ENCODE measurements at places on chromosomes 12 and 14.

- no peak for DNase-seq
Observed at GRCh38 chr12:82644896-82645295, 41.8 kb upstream of the TMTC2 start.

GRCh38 chr14:65756880-65757279, 344.4 kb downstream of the FUT8 start:
- no peak for DNase-seq

DNA sequence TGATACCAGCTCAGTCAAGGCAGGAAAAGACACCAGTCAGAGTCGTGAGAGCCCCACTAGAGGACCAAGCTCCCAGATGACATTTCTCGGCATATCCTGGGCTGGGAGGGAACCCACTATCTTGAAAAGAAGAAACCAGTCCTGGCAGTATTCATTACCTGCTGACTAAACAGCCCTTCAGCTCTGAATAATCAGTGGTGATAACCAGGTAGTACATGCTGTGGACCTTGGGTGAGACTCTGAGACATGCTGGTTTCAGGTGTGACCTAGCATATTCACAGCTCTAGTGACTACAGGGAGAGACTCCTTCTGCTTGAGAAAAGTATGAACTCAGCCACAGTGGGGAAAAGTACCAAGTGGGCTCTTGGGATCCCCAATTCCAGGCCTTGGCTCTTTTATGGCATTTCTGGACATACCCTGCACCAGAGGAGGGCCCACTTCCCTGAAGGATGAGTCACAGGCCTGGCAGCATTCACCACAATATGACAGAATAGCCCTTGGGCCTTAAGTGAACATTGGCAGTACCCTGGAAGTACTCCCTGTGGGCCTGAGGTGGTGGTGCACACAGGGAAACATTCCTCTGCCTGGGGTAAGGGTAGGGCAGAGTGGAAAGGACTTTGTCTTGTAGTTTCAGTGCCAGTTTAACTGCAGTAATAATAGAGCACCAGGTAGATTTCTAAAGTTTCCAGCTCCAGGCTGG, 82.6 kb upstream of the SLC38A4 start:
- no peak for DNase-seq

DNA sequence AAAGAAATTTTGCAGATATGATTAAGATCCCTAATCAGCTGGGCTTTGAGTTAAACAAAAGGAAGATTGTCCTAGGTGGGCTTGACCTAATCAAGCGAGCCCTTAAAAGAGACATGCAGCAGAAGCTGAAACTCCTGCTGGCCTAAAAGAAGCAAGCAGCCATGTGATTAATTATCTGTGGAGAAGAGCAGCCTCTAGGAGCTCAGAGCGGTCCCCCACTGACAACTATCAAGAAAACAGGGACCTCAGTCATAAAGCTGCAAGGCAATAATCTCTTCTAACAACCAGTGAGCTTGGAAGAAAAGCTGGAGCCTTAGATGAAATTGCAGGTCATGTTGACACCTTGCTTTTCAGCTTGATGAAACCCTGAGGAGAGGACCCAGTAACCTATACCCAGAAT, 288.9 kb upstream of the CLEC14A start:
- no peak for DNase-seq

DNA sequence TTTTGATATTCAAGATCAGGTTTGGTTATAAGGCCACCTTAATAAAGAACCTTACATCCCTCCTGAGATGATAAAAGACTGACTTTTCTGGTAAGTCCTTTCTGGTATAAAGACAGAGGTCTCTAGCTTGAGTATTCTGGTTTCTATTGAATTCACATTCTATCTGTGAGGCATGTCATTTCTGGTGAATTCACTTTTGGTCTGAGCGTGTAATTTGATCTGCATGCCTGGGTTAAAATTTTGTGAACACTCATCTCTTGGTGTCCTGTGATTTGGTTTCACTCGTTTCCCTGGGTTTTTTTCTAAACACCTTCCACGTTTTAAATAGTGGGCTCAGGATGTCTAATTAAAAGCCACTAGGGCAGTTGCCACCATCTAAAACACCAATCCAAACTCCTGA, 12.2 kb downstream of the EIF5 start:
- no peak for DNase-seq

GRCh38 chr14:60658909-60659585, 9.8 kb upstream of the SIX1 start:
- no peak for DNase-seq

- DNase-seq = no peak
Observed at GRCh38 chr12:42586268-42586667, 3.3 kb downstream of the PRICKLE1 start.

DNA sequence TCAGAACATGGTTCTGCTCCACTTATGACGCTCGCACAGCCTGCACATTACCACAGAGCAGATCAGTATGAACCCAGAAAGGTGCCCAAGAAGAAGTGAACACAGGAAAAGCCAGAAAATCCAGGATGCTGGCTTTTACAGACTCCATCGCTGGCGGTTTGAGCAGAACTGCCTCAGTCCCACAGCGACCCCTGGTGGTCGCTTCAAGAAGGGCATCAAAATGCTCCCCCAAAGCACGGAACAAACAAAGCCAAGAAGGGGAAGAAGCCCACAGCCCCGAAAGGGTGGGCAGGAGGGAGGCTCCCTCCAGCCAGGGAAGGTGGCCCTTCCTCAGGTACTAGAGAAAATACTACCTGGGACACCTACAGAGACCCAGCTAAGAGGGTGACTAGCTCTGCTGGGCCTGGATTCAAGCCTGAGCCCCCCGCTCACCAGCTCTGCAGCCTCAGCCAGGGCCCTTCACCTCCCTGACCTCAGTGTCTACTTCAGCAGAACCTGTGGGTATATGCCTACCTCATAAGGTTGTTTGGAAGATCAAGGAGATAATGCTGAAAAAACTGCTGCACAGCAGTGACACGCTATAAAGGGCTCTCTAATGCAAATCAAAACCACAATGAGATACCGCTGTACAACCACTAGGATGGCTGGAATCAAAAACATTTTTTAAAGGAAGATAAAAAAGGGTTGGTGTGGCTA, 98.1 kb downstream of the NCOR2 start:
- no peak for DNase-seq

- no peak for DNase-seq
Observed at GRCh38 chr12:65607401-65607841, 216.9 kb upstream of the HMGA2 start.

DNA sequence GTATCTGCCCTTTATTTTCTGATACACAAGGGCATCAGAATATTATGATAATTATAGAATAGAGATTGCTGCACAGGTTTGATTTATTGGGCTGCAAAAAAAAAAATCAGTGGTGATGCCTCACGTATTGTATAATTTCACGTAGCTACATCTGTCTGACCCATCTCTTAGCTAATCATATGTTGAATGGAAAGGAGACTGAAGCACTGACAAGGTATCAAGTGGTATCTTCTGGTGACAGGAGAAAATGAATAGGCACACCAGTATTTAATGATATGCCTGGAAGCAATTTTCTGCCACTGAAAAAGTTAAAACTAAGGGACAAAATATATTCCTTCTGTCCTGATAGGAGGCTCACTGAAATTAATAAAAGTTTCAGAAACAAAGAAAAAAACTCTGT, 837.2 kb upstream of the FBXO33 start:
- DNase-seq = no peak

- DNase-seq = no peak
Observed at GRCh38 chr12:126944684-126945083, 1322.3 kb upstream of the TMEM132C start.

- DNase-seq = no peak
Observed at GRCh38 chr12:27982385-27982784, 9.9 kb upstream of the PTHLH start.

DNA sequence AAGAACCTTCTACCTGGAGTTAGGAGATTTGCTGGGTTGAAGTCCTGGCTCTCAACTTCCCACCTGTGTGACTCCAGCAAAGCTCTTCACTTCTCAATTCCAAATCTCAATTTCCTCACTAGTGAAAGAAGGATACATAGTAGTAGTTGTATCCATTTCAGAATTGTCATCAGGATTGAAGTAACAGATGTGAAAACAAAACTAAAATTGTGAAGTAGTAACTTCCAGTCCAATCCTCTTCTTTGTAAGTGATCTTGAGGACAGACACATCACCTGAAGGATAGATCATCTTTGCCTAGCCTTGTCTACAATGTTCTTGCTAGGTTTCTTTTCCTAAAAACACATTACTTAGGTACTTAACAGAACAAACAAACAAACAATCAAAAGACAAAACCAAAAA, 1.2 kb upstream of the LRRK2 start:
- no peak for DNase-seq

GRCh38 chr14:60163693-60164092, 1.5 kb downstream of the DHRS7 start:
- no peak for DNase-seq

DNA sequence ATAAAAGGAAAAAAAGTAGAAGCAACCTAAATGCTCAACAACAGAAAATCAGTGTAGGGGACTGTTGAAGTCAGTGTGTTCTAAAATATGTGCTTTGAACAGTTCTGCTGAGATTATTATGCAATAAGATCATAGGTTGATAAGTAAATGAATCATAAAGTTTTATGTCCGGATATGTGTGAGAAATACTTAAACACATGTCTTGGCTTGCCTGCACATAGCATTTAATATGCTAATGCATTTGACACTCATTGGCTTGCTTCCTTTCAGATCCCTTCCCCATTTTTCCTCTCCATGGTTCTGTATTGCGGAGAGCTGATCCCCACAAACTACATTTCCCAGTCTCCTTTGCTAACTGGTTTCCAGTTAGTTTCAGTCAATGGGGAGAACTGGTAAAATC, 573.8 kb upstream of the TBX3 start:
- no peak for DNase-seq

DNA sequence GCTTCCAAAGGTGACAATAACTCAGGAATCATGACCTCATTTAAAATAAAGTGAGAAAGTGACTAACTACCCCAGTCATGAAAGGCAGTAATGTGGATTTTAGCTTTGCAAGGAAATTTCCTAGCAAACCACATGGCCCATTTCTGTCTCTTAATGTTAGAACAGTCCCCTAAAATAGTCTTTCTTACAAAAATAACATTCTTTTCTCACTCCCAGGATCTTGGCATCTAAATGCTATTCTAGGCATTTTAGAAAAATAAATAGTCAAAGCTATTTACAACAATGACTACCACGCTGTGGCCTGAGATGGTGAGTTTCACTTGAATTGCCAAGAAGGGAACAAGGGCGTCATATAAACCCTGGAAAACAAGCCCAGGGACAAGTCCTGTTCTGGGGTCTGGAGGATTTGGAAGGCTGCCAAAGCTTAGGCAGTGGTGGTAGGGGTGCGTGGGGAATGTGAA, 101.2 kb upstream of the CCDC175 start:
- DNase-seq = no peak

DNA sequence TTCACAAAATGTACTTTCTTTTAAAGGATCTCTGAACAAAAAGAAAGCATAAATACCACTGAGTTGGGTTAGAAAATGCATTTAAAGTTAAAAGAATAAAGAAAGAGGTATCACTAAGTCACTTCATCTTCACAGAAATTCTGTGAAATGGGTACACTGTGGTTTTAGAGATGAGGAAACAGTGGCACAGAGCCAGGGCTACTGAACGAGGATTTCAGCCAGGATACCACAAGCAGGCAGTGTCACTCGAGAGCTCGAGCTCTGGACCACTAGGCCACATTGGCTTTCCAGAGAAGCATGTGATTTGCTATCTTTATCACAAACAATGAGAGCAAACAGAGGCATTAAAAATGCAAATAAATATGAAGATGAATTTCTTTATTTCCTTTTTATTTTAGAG, 51.0 kb downstream of the WDHD1 start:
- no peak for DNase-seq

GRCh38 chr14:68965261-68965761, 13.8 kb downstream of the ACTN1 start:
- DNase-seq = no peak

DNA sequence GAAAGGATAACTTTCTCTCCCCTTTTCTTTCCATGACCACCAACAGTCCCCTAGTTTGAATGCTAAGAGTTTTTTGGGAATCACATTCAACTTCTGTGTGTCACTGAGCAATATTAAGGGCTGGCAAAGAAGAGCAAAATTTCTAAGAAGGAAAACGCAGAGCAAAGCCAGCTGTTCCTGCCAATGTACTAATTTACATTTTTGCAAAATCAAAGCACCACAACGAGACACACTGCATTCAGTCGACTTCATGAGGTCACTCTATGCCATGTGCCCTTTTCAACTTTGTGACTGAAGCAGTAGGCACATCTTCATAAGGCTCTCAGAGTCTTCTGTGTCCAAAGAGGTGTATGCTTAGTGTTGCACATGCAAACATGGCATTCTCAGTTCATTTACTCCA, 66.4 kb downstream of the PTPRR start:
- DNase-seq = no peak

- DNase-seq = peak; percentile 47
Observed at GRCh38 chr14:103104654-103105452, 10.3 kb downstream of the EXOC3L4 start.

DNA sequence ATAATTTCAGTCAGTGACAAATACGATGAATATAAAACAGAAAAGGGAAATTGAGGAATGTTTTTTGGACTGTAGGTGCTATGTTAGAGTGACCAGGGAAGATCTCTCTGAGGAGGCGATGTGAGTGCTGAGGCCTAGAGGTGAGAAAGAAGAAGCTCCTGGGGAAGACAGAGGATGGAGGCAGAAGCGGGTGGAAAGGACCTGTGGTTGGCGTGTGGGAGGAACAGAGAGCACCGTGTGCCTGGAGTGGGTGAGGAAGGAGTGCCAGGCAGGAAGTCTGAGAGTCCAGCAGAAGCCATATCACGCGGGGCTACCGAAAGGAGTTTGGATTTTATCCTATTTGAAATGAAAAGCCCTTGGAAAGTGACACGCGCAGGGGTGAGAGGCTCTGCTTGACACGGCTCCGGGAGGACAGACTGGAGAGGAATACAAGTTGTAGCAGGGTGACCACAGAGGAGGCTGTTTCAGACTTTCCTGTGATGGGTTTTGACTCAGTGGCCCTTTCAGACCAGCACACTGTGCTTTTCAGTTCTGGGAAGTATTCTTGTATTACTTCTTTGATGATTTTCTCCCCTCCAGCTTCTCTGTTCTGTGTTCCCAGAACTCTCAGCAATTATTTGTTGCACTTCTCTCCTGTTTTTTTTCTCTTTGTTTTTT, 96.9 kb downstream of the VRK1 start:
- no peak for DNase-seq

GRCh38 chr12:34186492-34186891, 164.2 kb downstream of the ALG10 start:
- DNase-seq = no peak
